ENCODE measurements at places on chromosomes 2 and 18.

DNA sequence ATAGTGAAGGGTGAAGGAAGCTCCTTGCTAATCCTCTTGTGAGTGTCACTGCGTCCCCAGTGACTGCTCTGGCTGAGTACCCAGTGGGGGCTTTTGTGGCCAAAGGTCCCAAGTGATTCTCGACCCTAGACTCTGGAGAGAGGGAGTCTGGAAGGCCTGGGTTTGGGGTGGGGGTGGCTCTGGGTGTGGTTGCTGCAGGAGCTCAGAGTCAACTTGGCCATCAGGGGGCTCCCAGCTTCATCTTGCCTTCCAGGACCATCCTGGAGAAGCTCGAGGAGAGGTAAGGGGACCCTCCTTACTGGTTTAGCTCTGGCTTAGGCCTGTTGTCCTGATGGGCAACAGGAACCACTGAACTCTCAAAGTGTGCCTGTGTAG lies 592 bp downstream of the PSD4 start:
- DNase-seq: no peak

- DNase-seq: no peak
These were observed 145.8 kb downstream of the AGPS start for GRCh38 chr2:177538323-177538722.

DNA sequence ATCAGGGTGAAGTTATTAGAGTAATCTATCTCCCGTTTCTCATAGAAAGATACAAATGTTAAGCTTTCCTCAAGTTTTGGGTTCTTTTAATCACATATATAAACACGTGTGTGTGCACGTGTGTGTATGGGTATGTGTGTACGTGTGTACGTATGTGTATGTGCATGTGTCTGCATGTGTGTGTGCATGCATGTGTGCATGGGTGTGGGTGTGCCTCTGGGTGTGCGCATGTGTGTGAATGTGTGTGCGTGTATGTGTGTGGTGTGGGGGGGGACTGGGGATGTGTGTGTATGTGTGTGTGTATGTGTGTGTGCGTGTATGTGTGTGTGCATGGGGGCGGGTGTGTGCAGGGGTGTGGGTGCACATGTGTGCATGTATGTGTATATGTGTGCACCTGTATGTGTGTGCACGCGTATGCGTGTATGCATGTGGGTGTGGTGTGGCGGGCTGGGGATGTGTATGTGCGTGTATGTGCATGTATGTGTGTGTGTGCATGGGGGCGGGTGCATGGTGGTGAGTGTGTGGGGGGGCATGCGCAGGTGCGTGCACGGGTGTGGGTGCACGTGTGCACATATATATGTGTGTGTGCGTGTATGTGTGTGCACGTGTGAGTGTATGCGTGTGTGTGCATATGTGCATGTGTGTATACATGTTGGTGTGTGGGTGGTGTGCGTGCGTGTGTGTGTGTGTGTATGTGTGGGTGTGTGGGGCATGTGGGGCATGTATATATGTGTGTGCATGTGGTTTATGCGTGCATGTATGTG lies 304.0 kb downstream of the MBD2 start:
- DNase-seq: no peak

- no peak for DNase-seq
These were observed 112.2 kb downstream of the ALPK2 start for GRCh38 chr18:58516514-58517285.

GRCh38 chr2:175207741-175208438 lies 26.4 kb upstream of the ATP5MC3 start:
- DNase-seq: no peak

DNA sequence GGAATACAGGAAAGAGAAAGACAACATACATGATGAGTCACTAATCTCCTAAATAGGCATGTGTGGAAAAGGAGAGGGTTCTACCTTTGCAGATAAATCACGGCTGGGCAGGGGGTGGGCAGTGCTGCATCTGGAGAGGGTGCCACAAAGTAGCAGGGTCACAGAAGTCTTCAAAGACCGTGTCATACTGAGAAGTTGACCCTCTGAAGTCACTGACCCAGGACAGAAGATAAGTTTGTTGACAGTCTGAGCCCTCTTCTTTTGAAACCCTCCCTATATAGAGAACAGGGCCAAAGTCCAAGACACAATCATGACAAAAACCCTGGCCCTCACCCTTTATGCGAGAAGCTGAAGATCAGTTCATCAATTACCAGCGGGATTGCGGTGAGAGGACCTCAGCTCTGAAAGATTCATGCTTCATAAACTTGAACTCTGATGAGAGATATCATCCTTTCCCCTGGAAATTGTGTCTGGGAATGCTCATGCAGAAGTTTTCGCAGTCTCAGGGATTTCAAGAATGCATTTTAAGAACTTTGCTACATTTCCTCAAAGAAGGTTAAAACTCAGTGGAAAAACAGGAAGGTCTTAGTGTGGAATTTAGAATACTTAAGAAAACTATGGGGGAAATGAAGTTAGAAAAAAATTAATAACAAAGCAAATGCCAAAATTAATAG lies 129.5 kb downstream of the FAM124B start:
- no peak for DNase-seq

- DNase-seq: no peak
These were observed 69.0 kb downstream of the POLR1A start for GRCh38 chr2:86036669-86037138.

GRCh38 chr2:70709275-70710037 lies 58.5 kb downstream of the ADD2 start:
- DNase-seq: no peak

GRCh38 chr18:48714873-48715272 lies 176.0 kb downstream of the CTIF start:
- DNase-seq: no peak

DNA sequence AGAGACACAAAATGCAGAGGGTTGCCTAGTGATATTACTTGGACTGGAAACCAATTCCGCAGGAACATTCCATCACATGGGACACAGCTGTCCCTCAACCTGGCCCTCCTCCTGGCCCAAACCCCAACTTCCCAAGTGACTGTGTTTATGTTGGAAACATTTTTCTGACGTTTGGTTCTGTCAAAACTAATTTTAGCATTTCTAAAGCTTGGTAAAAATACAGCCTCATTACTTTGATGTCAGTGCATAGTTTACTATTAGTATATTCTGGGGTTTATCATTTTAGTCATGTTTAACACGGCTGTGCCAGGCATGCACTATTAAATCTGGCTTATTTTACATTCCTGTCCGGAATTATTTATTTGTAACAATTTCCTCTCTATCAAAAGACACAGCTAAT lies 69.9 kb downstream of the GLI2 start:
- no peak for DNase-seq

GRCh38 chr18:59264651-59265245 lies 8.5 kb downstream of the RAX start:
- DNase-seq: no peak

DNA sequence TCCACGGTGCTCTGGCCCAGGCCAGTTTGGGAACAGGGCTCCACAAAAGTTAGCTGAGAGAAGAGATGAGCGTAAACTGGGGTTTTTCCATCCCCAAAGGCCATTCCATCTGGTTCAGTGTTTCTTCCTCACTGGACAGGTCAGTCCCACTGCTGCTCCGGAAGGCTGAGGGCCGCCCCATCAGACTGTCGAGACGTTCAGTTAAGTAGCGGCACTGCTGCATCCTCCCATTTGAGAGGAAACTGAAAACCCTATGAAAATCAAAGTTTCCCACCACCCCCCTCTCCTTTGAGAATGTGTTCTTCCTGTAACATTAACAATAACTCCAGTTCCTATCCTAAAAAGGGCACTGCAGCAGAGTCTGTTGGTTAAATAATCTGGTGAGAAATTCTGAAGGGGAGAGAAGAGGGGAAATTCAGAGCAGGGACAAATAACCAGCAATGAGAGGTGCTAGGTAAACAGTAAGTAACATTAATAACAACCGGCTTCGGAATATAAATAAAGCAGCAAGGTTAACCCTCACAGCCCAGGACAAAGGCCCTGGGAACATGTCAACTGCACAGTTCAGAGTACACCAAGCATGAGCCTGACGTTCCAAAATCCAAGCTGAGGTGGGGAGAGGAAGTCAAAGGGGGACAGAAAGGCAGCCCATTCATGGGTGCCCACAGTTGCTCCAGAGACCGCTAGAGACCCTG lies 55.4 kb downstream of the UXS1 start:
- no peak for DNase-seq

DNA sequence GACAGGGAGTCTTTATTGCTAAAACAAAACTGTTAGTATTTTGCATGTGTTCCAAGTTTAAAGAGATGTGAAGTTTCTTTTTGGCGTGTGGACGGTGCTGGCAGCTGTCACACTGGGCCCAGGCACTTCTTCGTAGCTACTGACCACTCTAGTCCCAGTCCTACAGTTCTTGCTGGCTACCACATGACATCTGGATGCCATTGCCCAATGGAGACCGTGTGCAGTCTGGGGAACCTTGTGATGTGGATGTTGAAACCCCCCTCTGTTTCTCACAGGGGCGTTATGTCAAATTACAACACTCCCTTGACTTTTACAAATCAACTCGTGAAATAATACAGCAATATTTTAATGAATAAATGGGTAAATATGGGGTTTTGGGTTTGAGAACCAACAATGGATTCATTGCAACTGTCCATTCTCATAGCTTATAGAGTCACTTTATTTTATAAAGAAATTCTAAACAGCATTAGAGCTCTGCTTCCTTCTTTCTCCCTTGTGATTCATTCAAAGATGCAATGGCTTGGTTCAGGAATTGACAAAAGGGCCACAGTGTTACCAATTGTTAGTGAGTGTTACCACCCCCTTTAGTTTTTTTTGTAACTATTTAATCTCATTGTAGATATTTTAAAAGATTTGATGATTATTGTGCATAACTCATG lies 1.2 kb downstream of the GPD2 start:
- peak; percentile 41 for DNase-seq

DNA sequence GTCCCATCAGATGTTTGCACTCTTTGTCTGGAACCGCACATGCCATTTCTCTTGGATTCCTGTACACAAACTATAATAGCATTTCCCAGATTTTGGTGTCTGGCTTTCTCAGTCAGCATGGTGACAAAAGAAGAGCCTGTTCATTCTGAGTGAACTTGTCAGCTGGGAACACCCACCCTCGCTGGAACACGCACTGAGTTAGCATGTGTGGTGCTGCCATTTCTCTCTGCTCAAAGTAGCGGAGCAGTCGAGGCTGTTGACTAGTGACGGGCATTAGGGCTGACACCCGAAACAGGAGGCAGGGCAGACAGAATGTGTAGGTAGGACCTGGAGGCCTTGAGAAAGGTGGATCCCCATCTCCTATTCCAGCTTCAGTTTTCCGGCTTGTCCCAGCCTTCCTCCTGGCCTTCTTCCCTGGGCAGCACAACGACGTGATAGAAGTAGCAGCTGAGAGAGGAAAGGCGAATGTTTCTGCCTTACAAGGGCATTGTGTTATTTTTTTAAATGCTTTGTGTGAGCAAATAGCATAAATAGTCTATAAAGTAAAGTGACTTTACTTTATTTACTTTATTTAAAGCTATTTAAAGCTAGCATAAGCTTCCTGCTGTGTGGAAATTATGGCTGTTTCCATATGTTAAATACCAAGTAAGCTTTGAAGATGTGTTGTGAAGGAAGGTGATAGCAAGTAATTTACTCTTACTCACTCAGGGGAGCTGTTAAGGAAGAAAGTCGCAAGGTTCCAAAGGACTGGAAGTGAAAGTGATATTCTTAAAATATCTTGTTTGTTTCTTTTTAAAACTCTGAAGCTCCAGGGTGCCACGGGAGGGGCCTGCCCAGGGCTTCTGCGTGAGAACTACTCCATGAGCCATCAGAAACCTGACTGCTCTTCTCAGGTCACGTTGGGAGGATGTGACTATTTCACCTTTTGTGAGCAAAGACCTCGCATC lies 272.6 kb downstream of the NEDD4L start:
- DNase-seq: no peak

- no peak for DNase-seq
These were observed 1312.2 kb upstream of the ACVR2A start for GRCh38 chr2:146532509-146533147.

GRCh38 chr2:29644949-29645348 lies 276.4 kb downstream of the ALK start:
- no peak for DNase-seq

DNA sequence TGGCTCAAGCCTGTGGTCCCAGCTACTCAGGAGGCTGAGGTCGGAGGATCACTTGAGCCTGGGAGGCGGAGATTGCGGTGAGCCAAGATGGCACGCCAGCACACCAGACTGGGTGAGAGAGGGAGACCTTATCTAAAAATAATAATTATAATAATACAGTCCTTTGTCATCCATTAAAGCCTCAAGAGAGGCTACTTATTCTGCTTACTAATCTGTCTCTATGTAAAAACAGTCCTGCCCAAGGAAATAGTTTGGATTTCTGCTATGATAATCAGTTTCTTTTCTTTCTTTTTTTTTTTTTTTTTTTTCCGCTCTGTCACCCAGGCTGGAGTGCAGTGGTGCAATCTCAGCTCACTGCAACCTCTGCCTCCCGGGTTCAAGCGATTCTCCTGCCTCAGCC lies 228.3 kb downstream of the C1D start:
- DNase-seq: no peak

GRCh38 chr2:148519013-148519412 lies 125.5 kb upstream of the EPC2 start:
- no peak for DNase-seq

DNA sequence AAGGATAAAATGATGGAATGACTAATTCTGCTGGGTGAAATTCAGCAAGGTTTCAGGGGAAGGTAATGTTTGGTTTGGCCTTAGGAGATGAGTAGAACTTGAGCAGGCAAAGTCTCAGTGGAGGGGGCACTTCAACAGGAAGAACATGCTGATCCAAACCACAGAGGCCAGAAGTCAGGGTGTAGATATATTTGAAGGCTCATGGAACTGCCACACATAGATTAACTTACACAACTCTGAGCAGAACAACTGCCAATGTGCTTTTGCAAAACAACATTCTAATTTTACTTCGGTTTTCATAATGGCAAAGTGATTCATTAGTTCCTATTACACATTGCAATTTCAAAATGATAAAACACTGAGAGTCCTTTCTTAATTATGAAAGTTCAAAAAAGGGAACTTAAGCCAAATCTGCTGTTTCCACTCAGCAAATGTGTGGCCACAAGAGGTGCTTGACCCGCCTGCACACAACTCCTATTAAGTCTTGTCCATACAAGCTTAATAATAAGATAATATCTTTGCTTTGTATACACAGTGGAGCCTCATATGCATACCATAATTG lies 284.8 kb downstream of the MREG start:
- peak; percentile 27 for DNase-seq

DNA sequence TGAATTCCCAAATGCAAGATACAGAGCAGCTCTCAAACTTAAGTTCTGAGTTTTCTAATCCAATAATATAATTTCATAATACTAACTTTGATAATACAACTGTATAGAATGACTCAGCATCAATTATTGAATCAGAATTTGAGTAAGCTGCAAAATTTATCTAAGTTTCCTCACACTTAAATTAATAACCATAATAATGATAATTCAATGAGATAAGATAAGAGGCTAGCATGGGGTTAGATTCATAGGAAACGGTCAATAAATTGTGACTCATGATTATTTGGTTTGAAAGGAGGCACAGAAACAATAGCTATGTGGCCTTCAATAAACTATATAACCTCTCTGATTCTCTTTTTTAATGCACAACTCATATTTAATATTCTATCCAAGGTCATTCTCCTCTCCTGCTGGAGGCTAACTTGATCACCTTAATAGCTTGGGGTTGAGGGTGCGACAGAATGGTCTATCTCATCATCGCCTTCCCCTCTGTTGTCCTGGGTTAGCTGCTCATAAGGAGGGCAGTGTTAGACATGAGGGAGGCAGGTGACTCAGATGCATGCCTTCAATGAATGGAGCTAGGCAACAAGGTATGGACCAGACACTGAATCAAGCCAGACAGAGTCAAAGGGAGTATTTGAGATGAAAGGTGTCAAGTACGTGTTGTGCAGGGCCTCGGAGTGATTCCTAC lies 36.2 kb upstream of the BMP10 start:
- DNase-seq: no peak

All from Kasumi-1 (cell line).